AG04450 (cell line): ENCODE measurements at places on chromosomes 4 and X. TPM values are rescaled to one million over a fixed set of nuclear protein-coding genes. Genes with fewer than 3 reads are reported as not detected.

Gene TCP11X1
- polyA plus RNA-seq = not detected in 2 replicates

Gene MMRN1
- not detected in 2 replicates for polyA plus RNA-seq

Gene RNF175
- not detected in 2 replicates for polyA plus RNA-seq

Gene SLC30A9
- 63.2 and 82.9 TPM in 2 replicates for polyA plus RNA-seq

Gene MTHFD2L
- polyA plus RNA-seq = 4.1 and 6.2 TPM in 2 replicates

GRCh38 chr4:121139533-121140222 is 24.4 kb downstream of the TNIP3 start:
- DNase-seq = peak; percentile 44

- DNase-seq = no peak
Measured at GRCh38 chrX:107565931-107566603, 62.2 kb upstream of the PRPS1 start.

GRCh38 chrX:15739886-15740285 is 1.8 kb downstream of the CA5B start:
- no peak for DNase-seq

- no peak for DNase-seq
Measured at GRCh38 chr4:8665406-8666360, 73.1 kb downstream of the CPZ start.

- DNase-seq = no peak
Measured at GRCh38 chr4:184810720-184811119, 15.0 kb downstream of the ACSL1 start.
